ENCODE measurements at places on chromosomes 4 and X. TPM values are rescaled to one million over a fixed set of nuclear protein-coding genes. Genes with fewer than 3 reads are reported as not detected.

- DNase-seq, result no peak
Measured at GRCh38 chrX:15804563-15804962, 14.3 kb downstream of the ZRSR2 start.

SPANXA2 gene
- not detected for polyA plus RNA-seq

DNA sequence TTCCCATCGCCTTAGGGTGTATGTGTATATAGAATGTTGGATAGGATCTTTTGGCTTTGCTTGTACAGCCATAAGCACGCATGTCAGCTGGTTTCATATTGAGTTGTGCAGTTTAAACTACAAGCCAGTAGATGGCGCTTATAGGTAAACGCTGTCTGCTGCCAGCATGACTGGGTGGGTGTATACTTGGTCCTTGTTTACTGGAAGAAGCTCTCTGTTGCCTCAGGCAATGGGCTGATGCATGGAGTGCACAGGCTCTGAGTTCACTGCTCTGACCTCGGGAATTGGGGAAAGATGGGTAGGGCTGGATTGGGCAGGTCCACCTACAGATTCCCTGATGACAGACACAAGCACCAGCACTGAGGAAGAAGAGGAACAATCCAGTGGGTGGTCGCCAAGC lies 831.5 kb downstream of the STIM2 start:
- DNase-seq, result no peak

DNA sequence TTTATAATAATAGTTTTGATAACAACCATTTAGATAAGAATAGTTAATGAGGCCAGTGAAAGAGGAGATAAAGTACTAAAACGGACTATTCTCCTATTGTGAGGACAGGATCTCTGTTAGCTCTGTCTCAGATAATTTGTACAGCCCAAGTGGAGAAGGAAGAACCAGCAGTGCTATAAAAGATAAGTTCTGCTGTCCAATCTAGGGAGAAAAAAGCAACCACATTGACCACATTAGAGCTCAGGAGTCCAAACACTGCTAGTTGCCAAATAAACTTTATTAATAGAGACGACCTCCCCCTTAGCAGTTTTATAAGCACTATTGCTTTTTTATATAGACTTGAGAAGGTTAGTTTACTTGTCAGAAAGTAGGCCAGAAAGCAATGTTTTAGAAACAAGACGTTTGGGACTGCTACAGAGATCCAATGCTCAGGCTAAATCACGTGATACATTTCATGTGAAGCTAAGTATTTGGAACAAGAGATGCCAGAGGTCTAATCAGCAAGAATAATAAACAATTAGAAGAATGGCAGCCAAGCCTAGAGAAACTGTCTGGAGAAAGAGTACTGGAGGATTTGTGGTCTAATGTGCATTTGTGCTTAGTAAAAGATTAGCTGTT lies 15.9 kb downstream of the IL15 start:
- no peak for DNase-seq

DNA sequence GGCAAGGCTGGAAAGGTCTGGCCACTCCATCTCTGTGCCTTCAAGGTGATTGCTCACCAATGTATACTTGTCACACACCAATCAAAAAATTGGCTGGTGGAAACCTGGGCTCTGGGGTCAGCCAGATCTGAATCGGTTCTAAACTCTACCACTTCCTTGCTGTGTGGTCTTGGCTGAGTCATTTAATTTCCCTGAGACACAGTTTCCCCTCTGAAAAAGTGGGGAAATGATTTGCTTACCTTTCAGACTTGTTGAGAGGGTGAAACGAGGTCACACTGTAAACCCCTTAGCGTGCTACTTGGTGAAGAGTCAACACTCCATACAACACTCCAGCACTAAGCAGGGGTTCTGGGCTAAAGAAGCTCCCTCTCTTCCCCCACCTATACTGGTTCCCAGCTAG lies 252.3 kb upstream of the ZIC3 start:
- DNase-seq, result no peak

GRCh38 chr4:52376132-52376704 lies 282.9 kb downstream of the USP46 start:
- DNase-seq, result no peak

FAM149A gene
- 5.8 TPM for polyA plus RNA-seq

- no peak for DNase-seq
Measured at GRCh38 chr4:146522869-146523205, 1.1 kb upstream of the SLC10A7 start.

DNA sequence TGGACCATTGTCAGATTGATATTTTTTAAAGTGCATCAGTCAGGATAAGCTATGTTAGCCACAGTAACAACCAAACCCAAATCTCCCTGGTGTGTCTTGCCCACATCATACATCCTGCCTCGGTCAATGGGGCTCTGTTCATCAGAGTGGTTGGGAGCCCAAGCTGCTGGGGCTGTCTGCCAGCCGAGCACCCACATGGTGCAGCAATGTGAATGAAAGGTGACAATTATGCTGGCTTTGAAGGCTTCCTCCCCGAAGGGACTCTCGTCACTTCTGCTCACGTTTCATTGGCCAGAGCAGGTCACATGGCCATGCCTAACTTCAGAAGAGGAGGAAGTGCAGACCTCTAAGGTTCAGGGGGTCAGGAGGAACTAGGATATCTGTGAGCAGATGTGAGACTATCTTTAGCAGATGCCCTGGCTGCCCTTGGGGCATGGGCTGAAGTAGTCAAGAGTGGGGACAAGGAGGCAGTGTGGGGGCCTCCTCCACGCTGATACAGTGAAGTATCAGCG lies 1.3 kb upstream of the JAKMIP1 start:
- DNase-seq, result no peak

DNA sequence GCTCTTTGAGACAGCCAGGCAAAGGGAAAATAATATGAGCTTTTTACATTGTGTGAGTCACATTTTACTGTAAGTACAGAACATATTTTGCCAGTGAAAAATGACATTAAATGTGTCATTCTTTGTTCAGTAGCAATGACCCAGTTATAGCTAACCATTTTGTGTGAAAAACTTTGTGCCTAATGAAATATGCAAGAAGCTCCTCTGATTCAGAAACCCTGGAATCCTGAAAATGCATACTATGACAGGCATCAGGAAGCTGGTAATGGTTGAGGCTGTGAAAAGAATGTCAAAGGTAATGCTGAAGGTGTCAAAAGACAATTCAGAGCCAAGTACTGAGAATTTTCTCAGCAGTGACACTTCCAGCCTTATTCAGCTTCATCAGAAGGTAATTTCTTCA lies 549.5 kb upstream of the SMIM31 start:
- no peak for DNase-seq

GRCh38 chr4:48031802-48032525 lies 15.4 kb downstream of the NIPAL1 start:
- DNase-seq, result no peak

- no peak for DNase-seq
Measured at GRCh38 chrX:31168551-31168950, 96.7 kb upstream of the FTHL17 start.

DNA sequence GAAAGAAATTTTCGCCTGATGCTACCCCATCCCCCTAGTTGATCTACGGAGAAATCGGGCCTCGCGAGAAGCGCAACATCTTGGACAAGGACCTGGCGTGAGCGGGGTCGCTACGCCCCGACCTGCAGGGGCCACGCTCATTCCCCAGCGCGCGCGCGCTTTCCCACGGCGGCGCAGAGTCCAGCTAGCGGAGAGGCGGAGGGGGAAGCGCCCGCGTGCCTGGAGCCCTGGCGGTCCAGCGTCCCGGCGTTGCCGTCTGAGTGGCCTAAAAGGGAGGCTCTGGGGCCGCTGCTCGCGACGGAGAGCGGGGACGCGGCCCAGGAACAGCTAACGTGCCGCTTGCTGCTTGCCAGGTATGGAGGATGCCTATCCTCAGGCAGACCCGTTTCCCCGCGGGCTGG lies 6.0 kb upstream of the SOX3 start:
- no peak for DNase-seq

- no peak for DNase-seq
Measured at GRCh38 chr4:168765726-168766125, 244.3 kb downstream of the CBR4 start.

PUDP gene
- 21.4 TPM for polyA plus RNA-seq

GRCh38 chrX:39859991-39860861 lies 237.5 kb downstream of the BCOR start:
- DNase-seq, result no peak

UGT2B17 gene
- not detected for polyA plus RNA-seq

PRDM5 gene
- polyA plus RNA-seq, result 0.96 TPM

DNA sequence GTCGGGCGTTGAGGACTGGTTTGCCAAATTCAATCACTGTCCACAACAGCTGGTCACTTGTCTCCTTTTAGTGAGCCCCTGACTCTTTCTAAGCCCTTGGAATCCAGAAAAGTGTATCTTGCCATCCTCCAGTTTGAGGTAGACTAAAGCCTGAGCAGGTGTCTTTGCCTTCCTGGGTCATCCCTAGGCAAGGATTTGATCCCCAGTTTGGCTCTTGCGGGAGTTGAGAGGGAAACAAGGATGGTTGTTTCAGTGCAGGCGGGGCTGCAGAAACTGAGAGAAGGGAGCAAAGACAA lies 2.2 kb upstream of the FGF5 start:
- DNase-seq, result no peak

DNA sequence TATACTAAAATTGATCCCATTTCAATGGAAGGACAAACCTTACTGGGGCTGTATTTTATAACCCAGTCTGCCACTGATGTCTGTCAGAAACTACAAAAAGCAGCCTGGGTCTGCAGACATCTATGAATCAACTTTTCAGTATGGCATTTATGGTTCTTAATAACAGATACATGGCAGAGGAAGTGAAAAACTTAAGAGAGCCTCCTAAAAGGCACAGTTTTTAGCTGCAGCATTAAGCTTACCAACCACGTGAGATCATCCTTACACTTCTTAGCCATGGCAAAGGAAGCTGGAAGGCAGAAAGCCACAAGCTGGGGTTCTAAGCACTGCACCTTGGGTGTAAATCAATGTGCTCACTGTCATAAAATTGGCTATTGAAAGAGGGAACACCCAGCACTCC lies 16.6 kb upstream of the UGT2B17 start:
- DNase-seq, result no peak
